ENCODE measurements at places on chromosomes 11 and 22.

DNA sequence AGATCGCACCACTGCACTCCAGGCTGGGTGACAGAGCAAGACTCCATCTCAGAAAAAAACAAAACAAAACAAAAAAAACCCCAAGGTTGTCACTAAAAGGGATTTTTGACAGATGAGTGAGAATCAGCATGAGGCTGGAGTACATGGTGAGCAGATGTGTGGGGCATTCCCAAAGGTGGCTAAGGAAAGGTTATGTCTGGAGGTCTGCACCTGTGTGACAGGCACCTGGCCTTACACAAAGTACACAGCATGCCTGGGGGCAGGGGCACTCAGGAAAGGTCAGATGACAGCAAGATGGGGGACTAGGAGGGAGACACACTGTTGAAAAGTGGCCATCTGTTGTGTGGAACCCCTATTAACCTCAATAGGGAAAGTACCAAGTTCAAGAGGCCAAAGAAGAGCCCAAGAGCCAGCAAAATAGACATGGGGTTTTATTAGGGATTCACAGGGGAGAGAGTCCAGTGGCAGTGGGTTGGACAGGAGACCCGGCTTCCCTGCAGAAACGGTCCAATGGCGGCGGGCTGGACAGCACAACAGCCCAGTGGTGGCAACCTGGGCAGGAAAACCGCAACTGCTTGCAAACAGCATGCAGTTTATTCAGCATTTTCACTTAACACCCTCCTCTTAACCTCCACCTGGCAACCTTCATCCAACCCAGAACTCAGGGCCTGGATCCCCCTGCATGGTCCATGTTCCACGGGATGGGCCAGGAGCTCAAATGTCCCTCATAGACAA is 101.1 kb downstream of the MICAL2 start:
- no peak for DNase-seq

DNA sequence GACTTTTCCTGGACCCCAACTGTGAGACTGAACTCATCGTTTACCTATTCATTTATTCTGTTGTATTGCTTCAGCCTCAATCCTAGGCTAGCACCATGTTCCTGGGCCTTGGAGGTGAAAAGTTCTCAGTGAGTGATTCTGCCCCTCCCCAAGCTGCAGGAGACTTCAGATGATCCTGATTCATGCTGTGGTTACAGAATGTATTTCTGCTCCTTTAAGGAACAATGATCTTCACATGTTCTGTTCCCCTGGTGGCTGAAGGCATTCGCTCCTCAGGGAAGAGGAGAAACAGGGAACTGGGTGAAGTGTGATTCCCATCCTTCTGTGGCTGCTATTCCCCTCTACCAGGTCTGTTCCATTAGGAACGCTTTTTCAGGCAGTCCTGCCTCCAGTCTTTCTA is 2.4 kb downstream of the OR52E1 start:
- no peak for DNase-seq

DNA sequence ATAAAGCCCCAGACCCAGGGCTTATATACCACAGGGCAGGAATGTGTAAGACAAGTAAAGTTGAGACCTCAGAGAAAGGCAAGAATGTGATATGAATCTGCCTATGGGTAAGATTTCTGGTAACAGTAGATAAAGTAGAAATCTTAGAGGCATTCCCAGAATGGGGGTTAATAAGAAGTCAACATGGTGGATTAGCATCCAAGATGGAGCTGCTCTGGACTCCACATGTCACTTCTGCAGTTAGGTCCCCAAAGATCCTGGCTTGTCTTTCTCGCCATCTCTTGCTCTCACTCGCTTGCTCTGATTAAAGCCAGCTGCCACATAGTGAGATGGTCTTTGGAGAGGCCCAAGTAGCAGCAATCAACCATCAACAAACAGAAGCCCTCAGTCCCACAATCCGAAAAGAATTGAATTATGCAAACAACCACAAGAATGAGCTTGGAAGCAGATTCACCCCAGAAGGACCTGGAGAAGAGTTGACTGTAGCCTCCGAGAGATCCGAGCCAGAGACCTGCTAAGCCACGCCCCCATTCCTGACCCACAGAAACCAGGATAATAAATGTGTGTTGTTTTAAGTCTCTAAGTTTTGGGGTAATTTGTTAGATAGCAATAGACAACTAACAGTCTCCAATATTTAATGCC is 5.4 kb upstream of the C11orf86 start:
- no peak for DNase-seq

DNA sequence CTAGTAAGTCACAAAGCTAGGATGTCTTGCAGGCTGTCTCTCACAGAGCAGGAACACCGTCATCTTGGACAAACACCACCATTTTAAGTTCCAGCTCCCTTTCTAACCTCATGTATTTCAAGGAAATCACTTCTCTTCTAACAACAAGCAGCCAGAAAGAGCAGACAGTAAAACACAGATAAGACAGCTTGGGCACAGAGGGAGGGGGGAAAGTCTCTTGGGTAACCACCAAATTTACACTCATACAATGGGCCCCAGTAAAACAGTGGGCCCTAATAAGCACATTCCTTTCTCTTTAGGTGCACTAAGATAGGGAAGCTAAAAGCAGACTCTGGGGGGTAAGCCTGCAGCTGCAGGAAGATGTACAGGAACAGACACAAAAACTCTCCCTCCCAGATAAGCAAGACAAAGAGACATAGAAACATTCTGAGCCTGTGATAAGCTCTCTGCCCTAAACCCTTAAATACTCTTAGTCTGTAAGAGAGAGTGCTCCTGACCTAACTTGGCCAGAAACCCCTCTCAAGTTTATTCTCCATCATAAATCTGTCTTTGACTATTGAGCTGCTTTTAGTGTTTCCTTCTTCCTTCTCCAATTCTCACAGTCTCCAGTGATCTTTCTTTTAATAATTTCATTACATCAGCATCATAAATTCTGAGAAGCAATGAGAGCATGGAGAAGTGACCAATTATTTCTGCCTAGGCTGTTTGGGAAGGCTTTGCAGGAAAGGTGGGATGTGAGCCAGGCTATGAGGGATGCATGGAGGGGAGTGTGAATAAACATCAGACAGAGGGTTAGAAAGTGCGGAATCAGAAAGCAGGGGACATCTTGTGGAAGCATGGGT is 7.4 kb downstream of the OR10D3 start:
- DNase-seq = no peak

DNA sequence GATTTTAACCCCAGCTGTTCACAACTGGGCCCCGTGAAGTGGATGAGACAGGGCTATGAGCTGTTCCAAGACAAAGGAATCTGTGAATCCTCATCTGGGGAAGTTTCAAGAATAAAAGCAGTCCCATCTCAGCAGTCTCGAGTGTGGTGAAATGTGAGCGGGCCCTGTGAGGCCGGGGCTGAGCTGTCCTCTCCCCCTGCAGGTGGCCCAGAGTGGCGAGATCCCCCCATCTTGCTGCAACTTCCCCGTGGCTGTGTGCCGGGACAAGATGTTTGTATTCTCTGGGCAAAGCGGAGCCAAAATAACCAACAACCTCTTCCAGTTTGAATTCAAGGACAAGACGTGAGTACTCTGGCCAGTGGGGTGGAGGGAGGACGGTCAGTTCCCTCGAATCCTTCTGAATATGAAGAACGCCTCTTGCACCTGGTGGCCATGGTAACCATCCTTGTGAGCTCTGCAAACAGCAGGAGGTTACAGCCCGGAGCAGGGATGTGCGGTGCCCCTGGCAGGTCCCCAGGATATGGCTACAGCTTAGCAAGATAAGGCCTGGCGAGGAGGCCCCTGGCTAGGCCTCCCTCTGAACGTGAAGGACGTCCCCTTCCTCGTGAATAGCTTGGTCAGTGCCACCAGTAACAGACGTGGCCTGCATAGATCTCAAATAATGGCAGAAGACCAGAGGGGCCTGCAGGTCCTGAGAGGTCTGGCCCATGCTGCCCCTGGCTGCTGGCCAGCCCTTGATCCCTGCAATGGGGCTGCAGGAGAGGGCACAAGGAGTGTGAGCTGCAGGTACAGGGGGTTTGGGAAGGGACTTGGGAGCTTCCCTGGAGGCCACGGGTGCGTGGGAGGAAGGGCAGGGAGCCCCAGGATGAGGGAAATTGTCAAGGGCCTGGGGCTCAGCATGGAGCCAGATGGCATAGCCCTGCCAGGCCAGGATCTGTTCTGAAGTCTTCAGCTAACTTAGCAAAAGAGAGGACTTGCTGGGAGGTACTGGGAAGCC is 8.4 kb downstream of the LZTR1 start:
- no peak for DNase-seq

- no peak for DNase-seq
Observed at GRCh38 chr11:64458997-64459396, 100.0 kb downstream of the RPS6KA4 start.

DNA sequence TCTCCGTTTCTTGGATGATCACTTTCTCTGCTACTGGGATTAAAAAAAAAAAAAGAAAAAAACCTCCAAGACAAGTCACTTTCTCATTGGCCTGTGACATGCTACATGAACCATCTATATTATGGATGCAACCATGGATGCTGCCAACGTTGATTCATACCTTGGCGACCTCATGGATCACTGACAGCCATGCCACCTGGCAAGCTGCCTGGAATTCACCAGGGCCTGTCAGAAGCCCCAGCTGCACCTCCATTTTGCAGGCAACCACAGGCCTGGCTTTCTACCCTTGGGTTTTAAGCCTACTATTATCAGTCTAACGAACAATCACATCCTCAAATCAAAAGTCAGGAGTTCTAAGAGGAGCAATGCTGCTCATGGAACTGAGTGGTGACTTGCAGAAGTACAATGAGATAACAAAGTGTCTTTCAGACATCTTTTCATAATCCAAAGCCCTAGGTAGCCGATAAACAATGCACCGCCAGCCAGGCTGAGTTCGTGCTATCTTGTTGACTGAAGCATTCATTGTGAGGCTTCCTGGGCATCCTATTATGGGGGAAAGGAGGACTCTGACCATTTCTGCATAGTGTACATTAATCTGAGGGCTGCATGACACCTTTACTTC is 48.0 kb upstream of the CADM1 start:
- no peak for DNase-seq

- no peak for DNase-seq
Observed at GRCh38 chr22:42067671-42068251, 2.9 kb downstream of the NAGA start.

DNA sequence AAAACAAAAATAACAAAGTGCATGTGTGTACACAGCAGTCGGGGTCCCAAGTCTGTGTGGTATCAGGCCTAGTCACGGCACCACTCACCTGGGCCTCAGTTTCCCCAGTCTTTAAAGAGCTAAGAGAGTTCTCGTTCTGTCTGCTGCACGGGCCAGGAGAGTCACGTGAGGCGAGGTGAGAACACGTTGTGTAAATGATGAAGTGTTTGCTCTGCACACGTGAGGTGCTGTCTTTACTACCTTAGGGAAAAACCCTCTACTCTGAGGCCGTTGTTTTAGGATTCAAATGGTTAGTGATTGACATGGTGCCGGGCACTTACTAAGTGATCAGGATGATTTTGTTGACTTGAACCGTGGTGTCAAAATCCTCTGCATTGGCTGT is 86.5 kb upstream of the PPARA start:
- no peak for DNase-seq

- no peak for DNase-seq
Observed at GRCh38 chr11:25658916-25659315, 673.0 kb upstream of the ANO3 start.

- DNase-seq = no peak
Observed at GRCh38 chr11:24819006-24819405, 322.2 kb downstream of the LUZP2 start.

GRCh38 chr11:98409069-98409468 is 611.7 kb upstream of the CNTN5 start:
- DNase-seq = no peak
